ENCODE measurements at places on chromosomes 4 and X. TPM values are rescaled to one million over a fixed set of nuclear protein-coding genes. Genes with fewer than 3 reads are reported as not detected.

Gene EXOC1
- 32.9 TPM for total RNA-seq

Gene USP17L18
- not detected for total RNA-seq

Gene RP2
- total RNA-seq: 13.8 TPM

Gene PLAC8
- total RNA-seq: 539 TPM

Gene SFRP2
- 3.9 TPM for total RNA-seq

Gene BEND4
- 0.51 TPM for total RNA-seq

Gene TMEM144
- 32.4 TPM for total RNA-seq

All from mucosa of descending colon (tissue), 3 donors.